ENCODE measurements at places on chromosomes 4 and X. TPM values are rescaled to one million over a fixed set of nuclear protein-coding genes. Genes with fewer than 3 reads are reported as not detected.

DNA sequence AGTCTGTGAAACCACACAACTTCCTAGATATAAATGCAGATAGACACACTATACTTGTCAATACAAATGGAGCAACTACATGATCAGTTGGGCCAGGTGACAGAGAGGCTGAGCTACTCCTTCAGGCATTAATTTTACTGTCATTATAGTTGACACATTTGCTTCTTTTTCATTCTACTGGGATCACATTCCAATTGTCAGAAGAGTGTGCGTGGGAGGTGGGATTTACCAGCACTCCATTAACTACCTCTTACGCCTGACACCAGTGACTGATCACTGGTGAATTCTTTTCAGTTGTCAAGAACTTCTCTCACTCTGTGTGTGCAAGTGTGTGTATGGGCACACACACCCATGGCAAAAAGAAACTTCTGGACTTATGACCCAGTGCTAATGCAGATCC is 94.2 kb upstream of the DIAPH2 start:
- DNase-seq = no peak

DNA sequence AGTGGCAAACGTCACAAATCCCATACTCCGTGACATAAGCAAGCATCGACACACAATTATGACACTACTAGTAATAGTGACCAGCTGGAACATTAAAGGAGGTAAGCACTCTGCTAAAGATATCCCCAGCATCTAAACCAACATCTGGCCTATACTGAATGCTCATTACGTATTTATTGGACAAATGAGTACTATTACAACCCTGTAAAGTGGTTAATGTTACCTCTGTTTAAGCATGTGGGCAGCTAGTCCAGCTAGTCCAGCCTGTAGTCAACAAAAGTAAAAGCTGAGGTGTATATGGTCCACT is 419 bp upstream of the RPGR start:
- DNase-seq = no peak

GRCh38 chr4:7418131-7418943 is 16.4 kb downstream of the PSAPL1 start:
- no peak for DNase-seq

DNA sequence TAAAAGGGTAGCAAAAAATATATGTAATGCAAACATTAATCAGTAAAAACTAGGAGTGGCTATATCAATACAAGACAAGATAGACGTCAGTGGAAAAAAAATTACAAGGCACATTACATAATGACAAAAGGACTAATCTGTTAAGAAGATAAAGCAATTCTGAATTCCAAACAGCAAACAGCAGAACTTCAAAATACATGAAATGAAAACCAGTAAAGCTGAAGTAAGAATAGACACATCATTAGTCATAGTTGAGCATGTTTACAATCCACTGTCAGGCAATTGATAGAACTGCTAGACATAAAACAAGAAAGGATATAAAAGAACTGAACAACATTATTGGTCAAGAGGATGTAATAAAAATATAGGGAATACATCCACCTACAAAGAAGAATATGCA is 12.2 kb downstream of the SULT1B1 start:
- DNase-seq = no peak

DNA sequence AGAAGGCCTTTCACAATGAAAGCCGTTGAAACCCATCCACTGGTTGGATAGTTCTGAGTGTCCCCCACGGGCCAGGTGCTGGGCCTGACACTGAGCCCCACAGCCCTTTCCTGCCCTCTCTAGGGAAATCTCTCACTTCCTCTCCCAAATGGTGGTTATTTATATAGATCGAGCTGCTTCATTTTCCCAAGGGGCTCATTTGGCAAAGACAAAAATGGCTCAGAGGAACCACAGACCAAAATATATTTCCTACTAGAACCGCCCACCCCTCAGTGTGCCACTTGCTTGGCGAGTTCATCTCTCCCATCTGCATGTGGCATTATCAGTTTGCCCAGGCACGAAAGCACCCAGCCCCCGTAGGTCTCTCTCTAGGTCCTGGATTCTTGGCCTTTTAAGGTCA is 53.3 kb upstream of the STIM2 start:
- no peak for DNase-seq

GRCh38 chr4:15926486-15926885 is 12.1 kb downstream of the FGFBP1 start:
- DNase-seq = no peak

DNA sequence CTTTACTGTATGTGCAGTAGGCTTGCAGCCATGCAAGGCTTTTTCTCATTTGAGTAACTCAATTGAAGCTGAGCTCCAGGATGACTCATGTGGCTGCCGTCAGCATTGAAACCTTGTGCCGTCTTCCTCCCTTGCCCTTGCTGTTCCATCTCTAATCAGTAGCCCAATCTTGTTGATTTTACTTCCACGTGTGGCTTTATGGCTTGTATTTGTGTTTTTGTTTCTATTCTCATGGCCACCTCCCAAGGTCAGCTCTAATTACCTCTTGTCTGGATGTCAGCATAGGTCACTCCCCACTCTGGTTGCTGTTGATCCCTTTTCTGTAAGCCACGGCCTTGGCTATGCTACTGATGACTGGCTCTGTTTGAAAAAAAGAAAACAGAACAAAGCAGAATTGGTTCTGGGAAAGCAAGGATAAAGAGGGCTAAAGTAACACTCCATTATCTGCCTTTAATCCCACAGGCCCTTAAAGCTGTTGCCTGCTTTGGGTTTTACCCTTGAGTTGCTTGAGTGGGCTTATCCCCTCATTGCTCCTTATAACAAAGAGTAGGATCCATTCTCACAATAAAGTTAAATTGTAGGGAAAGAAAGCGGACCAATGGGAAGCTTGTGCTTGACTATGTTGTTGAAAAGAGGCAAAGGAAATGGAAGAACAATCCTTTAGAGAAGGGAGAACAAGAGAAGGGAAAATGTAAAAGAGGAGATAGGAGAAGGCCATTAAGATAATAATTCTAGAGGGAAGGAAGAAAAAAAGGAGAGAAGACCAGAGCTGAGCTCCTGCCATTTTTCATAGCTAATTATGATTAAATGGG is 173.9 kb upstream of the PGRMC2 start:
- DNase-seq = no peak

DNA sequence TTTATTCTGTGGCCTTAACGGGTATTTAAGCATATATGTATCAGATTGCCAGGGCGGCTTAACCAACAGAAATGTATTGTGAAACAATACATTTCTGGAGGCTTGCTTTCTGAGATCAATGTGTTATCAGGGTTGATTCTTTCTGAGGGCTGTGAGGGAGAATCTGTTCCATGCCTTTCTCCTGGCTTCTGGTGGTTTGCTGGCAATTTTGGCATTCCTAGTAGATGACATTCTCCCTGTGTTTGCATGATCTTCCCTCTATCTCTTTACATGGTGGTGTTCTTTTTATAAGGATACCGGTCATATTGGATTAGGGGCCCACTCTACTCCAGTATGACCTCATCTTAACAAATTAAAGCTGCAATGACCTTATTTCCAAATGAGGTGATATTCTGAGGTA is 16.9 kb upstream of the CEP135 start:
- DNase-seq = no peak

DNA sequence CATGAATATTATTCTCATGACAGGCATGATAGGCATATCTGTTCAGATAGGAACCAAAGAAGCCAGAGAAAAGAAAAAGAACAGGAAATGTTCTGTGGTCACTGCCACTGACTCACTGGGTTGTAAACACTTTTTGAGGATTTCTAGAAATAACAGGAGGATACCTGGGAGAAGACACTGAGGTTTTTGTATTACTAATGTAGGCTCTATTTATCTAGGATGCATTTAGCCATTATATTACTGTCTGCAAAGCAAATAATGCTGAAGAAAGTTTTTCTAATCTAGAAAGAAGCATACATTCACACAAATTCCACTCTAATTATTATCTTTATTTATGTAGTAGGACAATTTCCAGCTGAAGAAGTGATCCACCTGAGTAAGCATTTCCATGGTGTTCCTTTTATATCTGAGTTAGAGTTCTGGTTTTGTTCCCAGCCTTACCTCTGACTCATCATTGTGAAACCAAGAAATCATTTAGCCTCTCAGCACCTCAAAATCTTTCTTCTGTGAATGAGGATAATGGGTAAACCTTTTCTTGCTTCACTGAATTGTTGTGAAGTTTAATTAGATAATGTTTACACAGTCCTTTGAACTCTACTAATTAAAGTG is 40.2 kb upstream of the EPGN start:
- DNase-seq = no peak

- DNase-seq = no peak
Measured at GRCh38 chr4:189060104-189060503, 880.6 kb upstream of the FRG1 start.

DNA sequence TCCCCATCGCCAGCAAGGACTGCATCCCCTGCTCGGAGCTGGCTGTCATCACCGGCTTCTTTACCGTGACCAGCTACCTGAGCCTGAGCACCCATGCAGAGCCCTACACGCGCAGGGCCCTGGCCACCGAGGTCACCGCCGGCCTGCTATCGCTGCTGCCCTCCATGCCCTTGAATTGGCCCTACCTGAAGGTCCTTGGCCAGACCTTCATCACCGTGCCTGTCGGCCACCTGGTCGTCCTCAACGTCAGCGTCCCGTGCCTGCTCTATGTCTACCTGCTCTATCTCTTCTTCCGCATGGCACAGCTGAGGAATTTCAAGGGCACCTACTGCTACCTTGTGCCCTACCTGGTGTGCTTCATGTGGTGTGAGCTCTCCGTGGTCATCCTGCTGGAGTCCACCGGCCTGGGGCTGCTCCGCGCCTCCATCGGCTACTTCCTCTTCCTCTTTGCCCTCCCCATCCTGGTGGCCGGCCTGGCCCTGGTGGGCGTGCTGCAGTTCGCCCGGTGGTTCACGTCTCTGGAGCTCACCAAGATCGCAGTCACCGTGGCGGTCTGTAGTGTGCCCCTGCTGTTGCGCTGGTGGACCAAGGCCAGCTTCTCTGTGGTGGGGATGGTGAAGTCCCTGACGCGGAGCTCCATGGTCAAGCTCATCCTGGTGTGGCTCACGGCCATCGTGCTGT is 31.5 kb downstream of the WFS1 start:
- no peak for DNase-seq

- DNase-seq = no peak
Measured at GRCh38 chr4:600850-601515, 24.4 kb upstream of the PDE6B start.

DNA sequence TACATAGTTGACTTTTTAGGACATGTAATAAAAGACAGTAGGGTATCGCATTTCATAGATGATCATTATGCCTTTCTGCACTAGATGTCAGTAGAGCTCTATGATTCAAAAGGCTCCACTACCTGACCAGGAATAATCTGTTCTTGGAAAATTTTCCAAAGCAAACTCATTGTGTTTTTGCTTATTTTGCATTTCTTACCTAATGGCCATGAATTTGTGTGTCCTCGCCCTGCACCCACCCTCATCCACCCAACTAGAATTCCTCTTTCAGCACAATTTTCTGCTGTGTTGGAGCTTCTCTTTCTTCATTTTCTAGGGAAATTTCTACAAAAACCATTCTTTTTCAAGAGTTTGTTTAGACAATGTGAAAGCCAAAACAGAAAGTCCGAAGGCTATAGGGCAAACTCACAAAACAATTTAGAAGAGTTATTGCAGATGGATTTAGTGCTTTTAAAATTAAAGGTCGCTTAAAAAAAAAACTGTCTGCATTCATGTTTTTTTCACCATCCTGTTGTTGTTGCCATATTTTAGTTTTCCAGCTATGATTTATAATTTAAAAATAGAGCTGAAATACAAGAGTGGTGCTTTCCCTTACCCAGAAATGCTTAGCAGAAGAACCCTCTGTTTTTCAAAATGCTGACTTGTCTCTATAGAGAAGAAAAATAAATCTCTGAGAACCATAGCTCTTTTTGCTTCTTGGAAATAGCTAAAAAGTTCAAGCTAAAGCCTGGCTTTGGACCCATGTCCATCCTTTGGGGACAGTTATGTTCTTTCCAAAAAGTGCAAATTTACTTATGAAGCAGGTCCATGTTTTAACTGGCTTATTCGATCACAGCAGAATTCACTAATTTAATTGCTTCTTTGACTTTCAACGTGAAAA is 183.7 kb downstream of the SPATA18 start:
- DNase-seq = no peak

GRCh38 chr4:150236626-150237025 is 158.4 kb downstream of the DCLK2 start:
- DNase-seq = no peak

GRCh38 chr4:125519371-125520146 is 204.8 kb downstream of the FAT4 start:
- DNase-seq = no peak

DNA sequence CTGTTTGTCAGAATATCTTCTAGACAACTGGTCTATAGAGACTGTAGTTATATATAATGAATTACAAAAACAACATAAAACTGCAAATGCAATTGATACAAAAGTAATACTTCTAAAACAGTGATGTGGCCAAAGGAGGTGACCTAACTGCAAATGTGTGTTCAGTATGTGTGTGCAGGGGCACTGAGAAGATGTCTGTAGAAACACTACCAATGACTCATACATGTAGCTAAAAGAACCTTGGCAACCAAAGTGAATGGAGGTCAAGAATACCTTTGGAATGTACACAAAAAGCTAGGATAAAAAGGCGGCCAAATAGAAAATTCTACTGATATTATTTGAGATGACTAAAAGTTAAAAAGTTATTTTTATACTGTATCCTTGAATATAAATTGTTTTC is 261.8 kb downstream of the CAMK2D start:
- no peak for DNase-seq

DNA sequence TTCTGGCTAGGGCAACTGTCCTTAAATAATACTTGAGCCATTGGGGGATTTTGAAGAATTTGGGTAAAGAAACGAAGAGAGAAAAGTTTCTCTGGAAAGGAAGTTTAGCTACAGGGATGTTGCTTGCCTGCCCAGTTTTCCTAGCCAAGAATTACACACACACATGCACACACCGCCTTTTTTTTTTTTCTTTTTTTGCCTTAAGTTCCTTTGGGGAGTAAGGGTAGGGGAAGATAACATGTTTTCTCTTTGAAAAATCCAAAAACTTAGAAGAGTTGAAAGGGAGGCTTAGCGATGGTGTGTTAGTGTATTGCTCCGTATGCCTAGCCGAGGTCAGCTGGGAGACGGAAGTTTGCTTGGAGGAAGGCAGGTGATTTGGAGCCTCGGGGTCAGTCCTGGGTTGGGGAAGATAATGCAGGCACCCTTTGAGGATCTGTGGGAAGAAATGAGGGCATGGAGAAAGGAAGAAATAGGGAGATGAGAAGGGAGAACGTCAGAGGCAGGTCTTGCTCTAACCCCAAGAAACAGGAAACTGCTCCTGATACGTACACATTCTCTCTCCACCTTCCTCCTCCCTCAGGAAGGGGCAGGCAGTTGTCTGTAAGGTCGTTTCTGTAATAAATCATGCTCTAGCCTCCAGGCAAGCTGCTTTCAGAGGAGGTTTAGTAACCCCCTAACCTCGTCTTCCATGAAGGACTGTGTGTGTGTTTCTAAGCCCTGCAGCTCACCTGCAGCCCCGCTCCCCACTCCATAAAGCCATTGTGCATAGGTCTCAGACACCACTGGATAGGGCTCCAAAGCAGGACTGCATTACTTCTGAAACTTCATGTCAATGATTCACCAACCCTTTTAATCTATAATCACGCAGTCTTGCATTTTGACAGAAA is 10.5 kb downstream of the KLF3 start:
- DNase-seq = no peak

The TSPAN6 gene
- total RNA-seq = 1.3 TPM

The GYG2 gene
- not detected for total RNA-seq

The NSUN7 gene
- 0.14 TPM for total RNA-seq

The RTL5 gene
- 0.52 TPM for total RNA-seq

The NAA11 gene
- total RNA-seq = not detected

The FHIP1A gene
- total RNA-seq = 2.1 TPM

The TLR10 gene
- total RNA-seq = 0.28 TPM

All from CD8-positive, alpha-beta T cell (primary cell).